Endothelial cell (in vitro differentiated cells): ENCODE measurements at places on chromosomes 1 and 21.

- no peak for DNase-seq
Observed at GRCh38 chr1:39990428-39990827, 35.5 kb downstream of the MFSD2A start.

DNA sequence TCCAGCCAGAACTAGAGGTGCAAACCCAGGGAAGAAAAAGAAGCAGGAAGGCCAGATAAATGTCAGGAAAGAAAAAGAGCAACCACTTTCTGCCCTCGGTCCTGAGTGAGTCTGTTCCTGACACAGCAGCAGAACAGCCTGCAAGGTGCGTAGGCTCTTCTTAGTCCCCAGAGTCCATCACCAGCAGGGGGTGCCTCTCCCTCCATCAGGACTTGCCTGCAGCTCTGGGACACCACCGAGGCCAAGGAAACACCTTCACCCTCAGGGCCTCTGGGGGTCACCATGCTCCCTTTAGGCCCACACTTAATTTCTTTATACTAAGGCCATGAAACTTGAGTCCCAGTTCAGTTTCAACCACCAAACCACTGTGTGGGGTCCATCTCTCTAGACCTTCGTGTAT lies 43.7 kb upstream of the NFASC start:
- DNase-seq, result peak; percentile 74

GRCh38 chr1:233777566-233777965 lies 126.9 kb upstream of the SLC35F3 start:
- no peak for DNase-seq

DNA sequence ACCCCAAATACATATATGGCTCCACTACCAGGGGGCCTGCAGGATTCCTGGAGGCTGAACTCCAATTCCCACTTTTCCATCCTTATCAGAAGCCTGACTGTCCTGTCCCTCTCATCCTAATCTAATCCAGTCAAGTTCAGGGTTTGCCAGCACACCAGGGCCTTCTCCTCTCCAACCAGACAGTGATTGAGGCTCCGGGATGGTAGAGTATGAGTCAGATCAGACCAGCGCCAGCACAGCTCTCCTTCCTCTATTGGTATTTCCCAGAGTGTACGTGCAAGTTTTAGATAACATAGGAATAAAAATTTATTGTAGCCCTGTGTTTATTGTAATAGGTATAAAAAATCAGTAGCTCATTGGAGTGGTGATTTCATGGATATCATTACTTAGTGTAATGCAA lies 24.5 kb upstream of the RCSD1 start:
- DNase-seq, result no peak

DNA sequence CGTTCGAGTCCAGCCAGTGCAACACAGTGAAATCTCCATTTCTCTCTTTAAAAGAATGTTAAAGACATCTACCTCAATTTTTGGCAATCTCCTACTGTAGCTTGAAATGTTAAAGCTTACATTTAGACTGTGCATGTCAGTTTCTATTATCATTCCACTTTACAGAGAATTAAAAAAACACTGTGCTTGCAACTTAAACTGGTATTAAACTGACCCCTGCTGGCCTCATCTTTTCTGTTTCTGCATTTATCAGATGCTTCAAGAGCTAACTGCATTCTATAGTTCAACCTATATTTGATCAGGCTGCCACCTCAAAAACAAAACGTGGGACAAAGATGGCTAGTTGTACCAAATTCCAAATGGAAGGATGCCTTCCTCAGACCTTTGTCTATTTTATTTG lies 226.5 kb downstream of the SMYD3 start:
- peak; percentile 14 for DNase-seq

DNA sequence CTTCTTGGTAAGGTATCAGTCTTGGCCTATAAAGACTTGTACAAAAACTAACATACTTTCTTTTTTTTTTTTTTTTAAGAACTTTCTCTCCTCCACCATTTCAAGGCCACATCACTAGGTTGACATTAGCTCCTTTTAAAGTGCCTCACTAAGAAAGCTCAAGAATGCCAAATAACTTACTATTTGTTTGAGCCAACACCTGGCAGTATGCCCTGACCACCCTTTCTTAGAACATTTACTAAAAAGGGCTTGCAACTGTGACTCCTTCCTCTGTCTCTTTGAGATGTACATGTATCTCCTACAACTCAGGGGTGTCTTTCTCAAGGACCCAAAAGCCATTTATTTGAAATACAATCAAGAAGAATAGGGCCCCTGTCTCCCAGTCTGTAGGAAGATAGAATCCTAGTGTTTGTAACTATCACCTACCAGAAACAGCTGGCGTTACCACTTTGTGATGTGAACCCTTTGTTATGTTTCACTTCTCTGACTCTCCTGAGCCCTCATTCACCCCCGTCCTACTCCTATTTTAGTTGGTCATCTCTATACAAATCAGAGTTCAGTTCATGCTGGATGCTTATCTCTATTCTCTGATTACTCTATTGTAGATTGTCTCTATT lies 12.2 kb upstream of the SAMD13 start:
- DNase-seq, result no peak

DNA sequence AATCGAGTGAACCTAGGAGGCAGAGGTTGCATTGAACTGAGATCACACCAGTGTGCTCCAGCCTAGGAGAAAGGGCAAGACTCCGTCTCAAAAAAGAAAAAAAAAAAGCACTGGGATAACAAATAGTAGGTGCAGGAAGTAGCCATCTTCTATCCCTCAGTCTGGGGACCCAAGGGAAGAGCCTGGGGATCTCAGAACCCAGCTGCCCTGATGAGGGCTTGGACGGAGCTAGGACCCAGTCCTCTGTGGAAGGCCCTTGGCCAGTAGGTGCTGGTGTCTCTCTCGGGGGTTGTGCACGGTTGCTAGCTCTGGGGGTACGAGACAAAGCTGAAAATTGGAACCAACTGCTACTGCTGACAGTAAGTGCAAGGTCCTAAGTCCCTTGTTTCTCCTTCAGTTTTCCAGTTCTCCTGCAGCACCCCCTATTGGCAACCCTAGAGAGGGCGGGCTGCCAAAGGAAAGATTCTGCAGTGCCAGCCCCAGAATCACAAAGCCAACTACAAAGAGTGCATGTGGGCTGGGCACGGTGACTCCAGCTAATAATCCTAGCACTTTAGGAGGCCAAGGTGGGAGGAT lies 57.6 kb upstream of the KIF1B start:
- peak; percentile 66 for DNase-seq

DNA sequence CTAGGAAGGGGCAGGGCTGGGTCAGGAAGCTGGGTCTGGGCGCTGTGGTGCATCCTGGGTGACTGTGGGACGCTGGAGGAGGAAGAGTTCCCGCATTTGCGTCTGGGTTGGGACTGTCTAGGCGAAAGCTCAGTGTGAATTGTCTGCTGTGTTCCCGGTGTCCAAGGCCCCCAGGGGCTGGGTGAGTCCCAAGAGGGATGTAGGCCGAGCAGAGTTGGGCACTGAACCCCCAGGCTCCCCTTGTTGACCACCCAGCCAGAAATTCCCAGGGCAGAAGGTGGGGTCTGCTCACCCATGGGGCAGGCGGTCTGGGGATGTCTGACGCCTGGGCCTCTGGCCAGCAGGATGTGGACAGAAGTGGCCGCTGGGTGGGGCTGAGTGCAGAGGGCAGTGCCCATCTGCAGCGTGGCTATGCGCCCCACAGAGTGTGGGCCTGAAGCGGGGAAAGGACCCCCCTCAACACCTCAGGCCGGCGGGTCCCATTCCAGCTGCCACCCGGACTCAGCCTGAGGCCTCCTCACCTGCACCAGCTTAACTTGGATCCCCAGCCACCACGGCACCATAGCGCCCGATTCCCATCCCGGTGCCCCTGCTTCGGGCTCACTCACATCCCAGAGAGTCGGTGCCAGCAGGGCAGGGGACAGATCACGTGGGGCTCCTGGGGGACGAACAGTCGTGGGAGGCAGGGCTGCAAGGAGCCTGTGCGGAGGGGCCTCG lies 37.0 kb upstream of the POFUT2 start:
- DNase-seq, result no peak

DNA sequence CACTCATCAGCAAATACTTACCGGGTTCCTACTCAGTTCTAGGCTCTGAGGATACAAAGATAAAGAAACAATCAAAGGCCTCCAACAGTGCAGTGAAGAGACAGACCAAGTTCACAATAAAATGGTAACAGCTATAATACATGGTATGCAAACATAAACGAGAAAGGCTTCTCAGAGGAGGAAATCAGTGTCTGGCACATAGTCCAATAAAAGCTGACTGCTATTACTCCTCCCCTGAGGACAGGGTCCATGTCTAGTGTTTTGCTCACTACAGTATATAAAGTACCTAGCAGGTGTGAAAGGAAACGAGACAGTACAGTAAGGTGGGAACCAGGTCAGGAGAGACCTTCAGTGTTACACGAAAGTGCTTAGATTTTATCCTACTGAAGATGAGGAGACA lies 4.3 kb downstream of the RBM34 start:
- no peak for DNase-seq

DNA sequence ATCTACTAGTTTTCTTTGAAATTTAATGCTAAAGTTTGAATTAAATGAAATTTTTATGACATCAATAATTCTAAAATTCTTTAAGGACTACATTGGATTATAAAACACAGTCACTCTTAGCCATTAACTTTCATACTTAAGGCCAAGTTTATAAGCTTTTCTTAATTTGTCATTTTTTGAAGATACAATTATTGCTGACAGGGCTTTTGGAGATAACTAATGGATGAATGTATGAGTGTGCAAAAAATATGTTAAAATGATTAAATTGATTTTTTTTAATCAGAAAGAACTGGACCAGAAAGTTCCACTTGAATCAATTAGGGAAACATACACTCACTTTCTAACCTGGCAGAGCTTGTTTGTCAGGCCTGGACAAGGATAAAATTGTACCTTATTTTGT lies 70.3 kb upstream of the CHODL start:
- DNase-seq, result no peak

DNA sequence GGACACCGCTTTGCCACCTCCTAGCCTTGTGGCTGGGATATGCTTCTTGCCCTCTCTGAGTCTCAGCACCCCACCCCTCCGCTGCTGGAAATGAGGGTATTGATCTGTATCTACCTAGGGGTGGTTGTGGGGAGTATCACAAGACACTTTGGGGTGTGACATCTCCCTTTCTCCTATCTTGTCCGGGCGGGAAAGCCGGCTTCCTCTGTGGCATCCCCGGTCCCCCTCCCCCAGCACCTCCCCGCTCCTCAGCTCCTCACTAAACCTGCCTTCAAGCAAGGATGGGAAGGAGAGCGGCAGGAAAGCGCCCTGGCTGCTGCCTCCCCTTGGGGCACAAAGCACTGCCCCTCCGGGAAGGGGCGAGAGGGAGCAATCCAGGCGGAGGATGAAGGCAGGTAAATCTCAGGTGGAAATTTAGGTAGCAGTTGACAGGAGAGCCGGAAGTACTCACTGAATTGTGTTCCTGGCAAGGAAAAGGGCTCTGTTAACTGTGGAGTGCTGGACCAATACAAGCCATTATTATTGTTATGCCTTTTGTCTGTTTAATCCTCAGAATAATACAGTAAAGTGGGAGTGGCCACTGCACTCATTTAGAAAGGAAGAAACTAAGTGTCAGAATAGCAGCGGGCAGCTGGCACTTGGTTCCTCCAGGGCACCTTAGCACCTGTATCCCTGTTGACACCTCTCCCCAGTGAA lies 49.0 kb upstream of the LRP8 start:
- no peak for DNase-seq

DNA sequence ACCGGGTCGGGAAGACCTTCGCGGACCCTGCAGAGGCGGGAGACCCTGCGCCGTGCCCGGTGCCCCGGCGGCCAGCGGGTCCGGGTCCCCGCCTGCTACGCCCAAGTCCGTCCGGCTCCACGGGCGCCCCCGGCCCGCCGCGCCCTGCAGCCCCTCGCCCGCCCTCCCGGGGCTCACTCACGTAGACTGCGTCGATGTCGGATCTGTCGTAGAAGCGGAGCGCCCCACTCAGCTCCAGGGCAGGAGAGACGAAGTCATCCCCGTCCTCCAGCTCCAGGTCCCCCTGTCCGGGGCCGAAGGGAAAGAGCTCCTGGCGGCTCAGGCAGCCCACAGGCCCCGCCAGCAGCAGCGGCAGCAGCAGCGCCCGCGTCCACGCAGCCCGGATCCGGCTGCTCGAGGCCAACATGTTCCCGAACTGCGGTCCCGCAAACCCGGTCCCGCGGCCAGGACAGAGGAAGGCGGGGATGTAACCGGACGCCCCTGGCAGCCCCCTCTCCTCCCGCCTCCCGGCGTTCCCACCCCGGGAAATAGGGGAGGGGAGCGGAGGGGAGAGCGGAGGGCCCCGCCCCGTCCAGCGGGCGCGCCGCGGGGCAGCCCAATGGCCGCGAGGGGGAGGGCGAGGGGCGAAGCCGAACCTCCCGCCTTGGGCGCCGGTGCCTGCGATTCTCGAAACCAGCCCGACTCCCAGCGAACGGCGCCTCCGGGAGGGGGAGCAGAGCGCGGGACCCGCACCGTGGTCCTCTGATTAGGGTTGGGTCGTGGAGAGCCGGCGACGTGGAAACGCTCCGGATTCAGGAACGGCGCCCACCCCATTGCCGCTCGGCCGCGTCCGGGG lies at the start of gene NID1:
TSS of gene NID1 (minus strand) at position 417 of the 835 bp plus-strand sequence. CDS start at position 406, 11 bp downstream.
- DNase-seq, result peak; percentile 72

DNA sequence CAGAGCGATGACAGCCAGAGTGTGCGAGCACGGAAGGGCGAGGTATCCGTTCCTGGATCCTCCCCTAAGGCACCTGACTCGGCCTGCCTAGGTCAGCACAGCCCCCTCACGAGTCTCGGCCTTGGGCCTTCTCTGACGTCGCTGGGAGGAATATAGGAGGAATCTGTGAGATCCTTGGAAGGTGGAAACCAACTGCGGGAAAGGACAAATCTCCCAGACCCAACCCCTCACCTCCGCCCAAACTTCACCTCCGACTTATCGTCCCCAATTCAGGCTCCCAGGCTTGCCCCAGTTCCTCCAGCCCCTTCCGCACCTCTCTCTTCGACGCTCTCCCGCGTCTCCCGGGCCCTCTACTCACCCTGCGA lies 494 bp downstream of the APH1A start:
- peak; percentile 41 for DNase-seq

DNA sequence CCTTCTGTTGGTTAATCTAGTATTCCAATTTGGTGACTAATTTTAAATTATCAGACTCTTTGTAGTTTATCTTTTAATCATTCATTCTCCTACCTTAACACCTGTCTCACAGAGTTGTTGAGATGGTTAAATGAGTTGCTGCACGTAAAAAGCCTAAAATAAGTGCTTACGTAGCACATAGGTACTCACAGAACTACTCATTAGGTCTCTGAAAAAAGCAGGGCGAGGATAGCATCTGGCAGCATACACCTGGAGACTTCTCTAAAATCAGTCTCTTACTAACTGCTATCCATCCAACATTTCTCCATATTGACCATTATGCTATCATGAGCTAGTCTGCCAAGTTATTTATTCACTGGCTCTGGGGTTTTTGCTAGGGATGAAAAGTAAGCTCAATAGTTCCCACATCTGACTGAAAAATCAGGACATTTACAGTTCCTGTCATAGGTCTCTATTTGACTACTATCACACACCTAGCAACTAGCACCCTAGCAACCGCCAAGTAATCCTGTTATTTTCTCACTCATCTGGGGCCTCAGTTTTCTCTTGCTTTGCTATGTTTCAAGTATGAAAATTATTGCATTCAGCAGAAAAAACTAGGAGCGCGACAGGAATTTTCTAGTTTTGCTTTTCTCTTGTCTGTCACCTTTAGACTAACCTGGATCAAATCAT lies 11.2 kb downstream of the CSDE1 start:
- no peak for DNase-seq

GRCh38 chr1:53799141-53799540 lies 39.0 kb downstream of the NDC1 start:
- DNase-seq, result no peak

- DNase-seq, result no peak
Observed at GRCh38 chr1:109642626-109643025, 13.3 kb upstream of the GSTM4 start.

GRCh38 chr1:22154626-22155025 lies 11.7 kb upstream of the WNT4 start:
- no peak for DNase-seq

- DNase-seq, result no peak
Observed at GRCh38 chr1:204468206-204468605, 26.4 kb downstream of the PIK3C2B start.

- no peak for DNase-seq
Observed at GRCh38 chr21:42209801-42210479, 9.0 kb upstream of the ABCG1 start.
